ENCODE measurements at places on chromosomes 1 and 21. TPM values are rescaled to one million over a fixed set of nuclear protein-coding genes. Genes with fewer than 3 reads are reported as not detected.
A peak's percentile ranks its signal among the peaks of the same experiment; 100 is the strongest.

GRCh38 chr1:230760360-230760827, 13.2 kb downstream of the CAPN9 start:
- no peaks in the 10 kb centered on the region for H3K4me1 ChIP-seq
- no peak overlapping the region for H3K4me3 ChIP-seq
- no peaks in the 10 kb centered on the region for H3K36me3 ChIP-seq
- no peaks in the 10 kb centered on the region for H3K27me3 ChIP-seq
- H3K27ac ChIP-seq = no peak overlapping the region

- no peaks in the 10 kb centered on the region for H3K36me3 ChIP-seq
- H3K27me3 ChIP-seq = no peaks in the 10 kb centered on the region
- H3K4me3 ChIP-seq = no peak overlapping the region
Measured at GRCh38 chr1:221284028-221284427, 404.8 kb downstream of the HLX start.

GRCh38 chr21:42981214-42981523, 6.8 kb downstream of the PKNOX1 start:
- DNase-seq = no peak
- H3K27ac ChIP-seq = no peak overlapping the region
- H3K4me3 ChIP-seq = no peak overlapping the region
- H3K27me3 ChIP-seq = no peaks in the 10 kb centered on the region

DNA sequence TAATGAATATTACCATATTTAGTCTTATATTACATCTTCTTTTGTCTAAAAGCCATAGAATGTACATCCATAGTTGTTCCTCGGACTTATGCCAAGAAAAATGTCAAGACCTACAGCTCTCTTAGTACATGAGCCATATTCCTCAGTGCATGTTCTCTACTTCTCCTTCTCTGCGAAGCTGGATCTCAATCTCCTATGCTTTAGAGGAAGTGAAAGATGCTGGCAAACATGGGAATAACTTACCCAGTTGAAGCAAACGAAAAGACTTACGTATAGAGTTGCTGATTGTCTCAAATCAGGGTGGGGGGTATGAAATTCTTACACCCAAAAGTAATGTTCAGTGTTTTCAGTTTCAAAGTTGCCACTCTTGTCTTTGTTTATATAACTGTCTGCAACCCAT, 32.7 kb downstream of the OR13G1 start:
- H3K27ac ChIP-seq = no peak overlapping the region
- no peaks in the 10 kb centered on the region for H3K36me3 ChIP-seq
- H3K27me3 ChIP-seq = no peaks in the 10 kb centered on the region

GRCh38 chr1:166876540-166876838, 425 bp upstream of the TADA1 start:
- no peak for DNase-seq
- peak overlapping the region; percentile 81 for H3K4me3 ChIP-seq
- no peak overlapping the region for H3K27ac ChIP-seq

GRCh38 chr1:202680586-202681352, 29.5 kb downstream of the SYT2 start:
- H3K27me3 ChIP-seq = peaks cover 52% of the 10 kb centered on the region
- H3K27ac ChIP-seq = no peak overlapping the region
- H3K4me1 ChIP-seq = no peaks in the 10 kb centered on the region
- H3K4me3 ChIP-seq = no peak overlapping the region

DNA sequence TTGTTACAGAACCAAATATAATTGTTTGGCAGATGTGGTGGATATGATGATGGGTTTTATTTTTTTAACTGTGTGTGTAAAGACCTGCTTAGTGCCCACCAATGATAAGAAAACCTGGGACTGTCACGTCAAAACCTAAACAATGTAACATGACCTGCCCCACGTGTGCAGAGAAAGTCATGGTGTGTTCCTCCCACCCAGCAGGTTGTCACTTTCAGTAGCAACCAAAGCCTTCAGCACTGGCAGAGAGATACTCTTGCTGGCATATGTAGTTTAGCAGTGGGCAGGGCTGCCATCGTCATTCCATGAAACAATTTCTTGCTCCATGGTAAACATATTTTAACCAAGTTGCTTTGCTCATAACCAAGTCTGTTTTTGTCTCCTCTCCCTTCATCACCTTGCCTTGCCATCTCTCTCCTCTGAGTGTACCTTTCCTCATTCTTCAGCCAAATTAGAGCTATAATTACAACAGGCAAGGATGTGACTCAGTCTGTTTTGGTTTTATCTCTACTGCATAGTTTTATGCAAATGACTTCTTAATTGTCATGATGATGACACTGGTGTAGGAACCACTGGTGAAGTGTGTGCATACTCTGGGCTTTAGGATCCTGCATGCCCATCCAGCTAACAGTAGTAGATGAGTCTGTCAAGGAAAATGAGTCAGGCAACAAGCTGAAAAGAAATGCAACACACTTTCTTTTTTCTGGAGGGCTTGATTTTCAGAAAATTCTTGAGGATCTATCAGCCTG, 150.3 kb downstream of the EDEM3 start:
- peaks cover 11% of the 10 kb centered on the region for H3K4me1 ChIP-seq
- DNase-seq = no peak
- no peak overlapping the region for H3K4me3 ChIP-seq

- H3K27ac ChIP-seq = no peak overlapping the region
- DNase-seq = no peak
- H3K36me3 ChIP-seq = no peaks in the 10 kb centered on the region
- no peaks in the 10 kb centered on the region for H3K4me1 ChIP-seq
- H3K4me3 ChIP-seq = no peak overlapping the region
Measured at GRCh38 chr1:87820668-87821334, 492.1 kb downstream of the LMO4 start.

- H3K4me3 ChIP-seq = peak overlapping the region; percentile 15
- H3K4me1 ChIP-seq = peaks cover 63% of the 10 kb centered on the region
- peak overlapping the region; percentile 94 for H3K27ac ChIP-seq
- H3K27me3 ChIP-seq = no peaks in the 10 kb centered on the region
- DNase-seq = peak; percentile 81
- H3K36me3 ChIP-seq = no peaks in the 10 kb centered on the region
Measured at GRCh38 chr1:234978397-234979295, 150.0 kb downstream of the TOMM20 start.

The LPAR3 gene
- 25.1 TPM for total RNA-seq

The DEPDC1 gene
- total RNA-seq = 0.72 TPM

The ICOSLG gene
- total RNA-seq = 5.1 TPM

The HECTD3 gene
- 57.6 TPM for total RNA-seq

Measured in suprapubic skin (tissue), 4 donors.